Nucleus accumbens (tissue), 56 donors: ENCODE measurements at places on chromosomes 2 and 18.

- DNase-seq, result no peak
Observed at GRCh38 chr2:54881759-54882158, 158.3 kb downstream of the EML6 start.

- DNase-seq, result no peak
Observed at GRCh38 chr2:88808652-88809051, 117.2 kb downstream of the RPIA start.

DNA sequence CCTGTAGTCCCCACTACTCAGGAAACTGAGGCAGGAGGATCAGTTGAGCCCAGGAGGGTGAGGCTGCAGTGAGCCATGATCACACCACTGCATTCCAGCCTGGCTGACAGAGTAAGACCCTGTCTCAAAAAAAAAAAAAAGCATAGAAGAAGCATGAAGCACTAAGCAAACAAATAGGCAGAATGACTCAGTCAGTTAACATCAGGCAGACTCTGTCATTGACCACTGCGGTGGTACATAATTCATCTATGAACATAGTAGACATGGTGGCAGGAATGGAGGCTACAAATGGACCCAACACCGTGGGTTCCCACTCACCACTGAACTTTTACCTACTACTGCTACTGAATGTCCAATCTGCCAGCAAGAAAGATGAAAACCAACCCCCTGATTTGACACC, 7.6 kb upstream of the ASXL2 start:
- DNase-seq, result no peak

GRCh38 chr2:239684271-239684810, 283.5 kb upstream of the HDAC4 start:
- DNase-seq, result no peak

DNA sequence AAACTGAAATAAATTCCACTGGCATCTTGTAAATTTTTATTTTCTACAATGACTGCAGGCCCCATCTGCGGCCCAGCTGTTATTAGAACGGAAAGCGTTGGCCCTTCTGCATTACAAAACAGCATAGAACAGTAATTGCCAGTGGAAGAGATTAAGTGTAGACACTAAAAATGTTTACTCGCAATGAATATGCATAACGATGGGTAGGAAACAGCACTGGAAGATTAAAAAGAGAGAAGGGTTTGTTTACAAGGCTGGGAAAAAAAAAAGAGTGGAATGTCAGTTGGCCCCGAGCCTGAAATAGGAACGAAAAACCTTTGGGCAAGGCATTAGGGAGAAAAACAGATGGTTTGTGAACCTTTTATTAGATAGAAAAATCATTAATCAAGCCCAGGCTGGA, 275.9 kb upstream of the TCF4 start:
- DNase-seq, result no peak

DNA sequence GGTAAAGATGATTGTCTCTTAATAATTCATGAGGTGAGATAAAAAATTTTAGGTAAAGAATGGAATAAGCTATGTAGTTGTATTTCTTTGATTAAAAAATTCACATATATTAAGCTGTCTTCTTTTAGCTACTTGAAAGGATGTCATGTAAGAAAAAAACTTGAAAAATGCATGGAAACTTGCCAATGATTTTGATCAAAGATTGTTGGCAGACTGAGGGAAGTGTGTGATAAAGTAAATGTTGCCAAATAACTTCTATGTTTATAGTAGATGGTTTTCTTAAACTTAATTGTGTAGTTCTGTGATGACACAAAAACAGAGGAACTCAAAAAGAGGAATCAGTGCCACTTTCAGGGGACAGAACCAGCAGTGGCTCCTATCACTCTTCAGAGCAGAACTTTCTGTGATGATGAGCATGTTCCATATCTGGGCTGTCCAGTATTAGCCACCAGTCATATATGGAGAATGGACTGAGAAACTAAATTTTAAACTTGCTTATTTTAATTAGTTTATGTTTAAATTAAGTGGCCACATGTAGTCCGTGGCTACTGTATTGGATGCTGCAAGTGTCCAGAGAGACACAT, 51.9 kb upstream of the SLC38A11 start:
- no peak for DNase-seq

DNA sequence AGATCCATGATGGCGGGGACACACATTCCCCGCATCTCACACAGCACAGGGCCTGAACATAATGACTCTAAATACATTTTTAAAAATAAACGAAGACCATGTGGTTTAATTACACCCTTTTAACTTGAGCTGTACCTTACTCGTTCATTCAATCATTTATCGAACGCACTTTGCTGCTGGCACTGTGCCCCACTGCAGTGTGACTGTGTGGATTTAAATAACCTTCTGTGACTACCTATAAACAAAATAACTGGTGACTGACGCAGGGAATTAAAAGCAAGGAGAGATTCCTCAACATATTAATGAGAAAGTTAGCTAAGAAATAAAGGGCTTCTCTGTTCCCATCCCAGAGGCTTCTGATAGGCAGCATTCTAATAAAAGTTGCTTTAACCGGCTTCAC, 10.9 kb upstream of the FZD7 start:
- DNase-seq, result no peak

DNA sequence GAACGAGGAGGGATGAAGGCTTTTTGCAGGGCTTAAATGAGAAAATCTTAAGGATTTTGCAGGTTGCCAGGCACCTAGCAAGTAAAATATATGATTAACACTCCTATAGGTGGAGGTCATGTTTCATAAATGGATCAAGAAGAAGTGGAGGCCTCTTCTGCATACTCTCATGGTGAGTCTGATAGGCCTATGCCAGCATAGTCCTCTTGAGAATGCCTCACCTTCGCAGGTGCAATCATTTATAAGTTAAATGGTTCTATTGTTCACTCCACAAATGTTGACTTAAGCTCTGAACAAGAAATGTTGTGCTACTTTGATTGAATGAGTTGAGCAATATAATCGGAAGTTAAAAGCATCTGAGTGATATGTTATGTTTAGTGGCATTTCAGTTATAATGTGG, 12.1 kb downstream of the LRRTM1 start:
- DNase-seq, result no peak

DNA sequence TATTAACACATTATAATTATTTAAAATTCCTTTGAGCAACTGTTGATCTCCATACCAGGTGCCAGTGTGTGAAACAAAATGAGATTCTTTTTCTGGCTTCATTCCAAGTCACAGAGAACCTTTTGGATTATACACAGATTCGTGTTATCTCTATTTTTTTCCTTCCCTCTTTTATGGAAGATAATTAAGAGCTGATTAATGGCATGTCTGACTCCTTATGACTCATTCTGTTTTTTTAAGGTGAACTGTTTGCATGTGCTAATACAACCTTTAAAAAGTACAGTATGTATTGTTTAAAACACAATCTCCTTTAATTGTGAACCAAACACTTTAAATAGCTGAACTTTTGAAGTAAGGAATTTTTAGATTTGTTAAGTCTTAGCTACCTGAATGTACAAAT, 39.3 kb downstream of the PELI1 start:
- no peak for DNase-seq

- no peak for DNase-seq
Observed at GRCh38 chr18:10252494-10252893, 201.9 kb upstream of the APCDD1 start.

GRCh38 chr2:164213916-164214315, 407.4 kb downstream of the GRB14 start:
- no peak for DNase-seq

- no peak for DNase-seq
Observed at GRCh38 chr2:38203446-38203810, 127.5 kb upstream of the CYP1B1 start.

GRCh38 chr2:38599706-38600105, 3.0 kb downstream of the HNRNPLL start:
- no peak for DNase-seq

DNA sequence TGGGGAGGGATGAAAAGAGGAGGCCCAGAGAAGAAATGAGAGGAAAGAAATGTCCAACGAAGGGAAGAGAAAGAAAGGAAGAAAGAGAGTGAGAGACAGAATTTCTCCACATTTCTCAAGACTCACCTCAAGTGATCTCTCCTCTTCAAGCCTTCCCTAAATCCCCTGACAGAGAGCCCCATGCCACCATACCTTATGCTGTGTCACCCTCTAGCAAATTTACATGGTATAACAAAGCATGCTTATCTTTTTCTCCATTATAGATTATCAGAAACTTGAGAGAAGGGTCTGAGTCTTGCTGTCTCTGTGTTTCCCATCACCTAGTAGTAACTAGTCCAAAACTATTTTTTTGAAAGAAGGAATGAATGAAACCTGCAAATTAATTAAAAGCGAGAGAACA, 1208.4 kb downstream of the DPP10 start:
- DNase-seq, result no peak

GRCh38 chr2:33104726-33105125, 158.0 kb downstream of the LTBP1 start:
- no peak for DNase-seq

DNA sequence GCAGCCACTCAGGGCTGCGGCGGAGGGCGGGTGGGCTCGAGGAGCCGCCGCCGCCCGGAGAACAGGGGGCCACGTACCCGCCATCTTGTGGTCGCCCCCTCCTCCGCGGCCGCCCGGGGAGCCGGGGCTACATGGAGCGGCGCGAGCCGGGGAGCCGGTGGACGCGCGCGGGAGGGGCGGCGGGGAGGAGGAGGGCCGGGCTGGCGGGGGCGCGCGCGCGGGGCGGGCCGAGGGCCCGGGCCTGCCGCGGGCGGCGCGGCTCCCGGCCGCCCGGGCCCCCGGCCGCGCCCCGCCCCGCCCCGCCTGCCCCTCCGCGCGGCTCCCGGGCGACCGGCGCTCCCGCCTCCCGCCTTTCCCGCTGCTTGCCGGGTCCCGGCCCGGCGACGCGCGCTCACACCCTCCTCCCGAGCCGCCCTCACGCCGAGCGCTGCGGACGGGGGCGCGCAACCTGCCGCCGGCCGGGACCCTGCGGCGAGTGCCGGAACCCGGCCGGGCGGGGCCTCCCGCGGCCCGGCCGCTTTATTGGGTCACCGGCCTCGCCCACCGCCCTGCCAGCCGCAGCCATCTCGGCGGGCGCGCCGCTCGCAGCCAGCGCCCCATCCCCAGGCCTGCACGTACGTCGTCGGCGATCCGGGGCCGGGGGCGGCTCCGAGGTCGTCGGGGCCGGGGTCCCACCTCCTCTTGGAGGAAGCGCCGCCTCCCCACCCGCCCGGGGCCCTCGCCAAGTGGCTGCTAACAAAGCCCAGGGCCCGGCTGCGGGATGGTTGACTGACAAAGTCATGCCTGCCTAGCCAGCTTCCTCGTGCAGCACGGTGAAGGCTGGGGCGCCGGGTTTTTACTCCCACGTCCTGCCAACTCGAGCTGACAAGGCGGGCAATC, at the start of gene PPP4R1:
Gene PPP4R1 (minus strand): TSS at position 159 of the 879 bp plus-strand sequence. CDS start 75 bp downstream, at position 84.
- DNase-seq, result peak; percentile 52

DNA sequence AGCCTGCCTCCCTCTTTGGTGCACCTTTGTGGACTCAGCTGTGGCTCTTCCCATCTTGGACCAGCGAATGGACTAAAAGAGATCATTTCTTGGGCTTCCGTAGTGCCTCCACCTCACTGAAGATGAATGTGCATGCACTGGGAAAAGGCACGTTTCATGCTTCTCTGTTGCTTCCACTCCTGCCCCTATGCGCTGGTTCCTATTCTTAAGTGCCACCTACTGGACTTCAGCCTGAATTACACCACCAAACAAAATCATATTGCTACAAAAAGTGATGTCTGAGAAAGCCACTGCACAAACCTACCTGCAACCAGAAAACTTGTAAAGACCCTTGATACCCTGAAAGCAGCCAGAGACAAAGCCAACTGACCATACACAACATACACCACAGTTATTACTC, 695.6 kb downstream of the TSN start:
- DNase-seq, result no peak

- no peak for DNase-seq
Observed at GRCh38 chr18:48836806-48837615, 113.8 kb downstream of the SMAD7 start.

DNA sequence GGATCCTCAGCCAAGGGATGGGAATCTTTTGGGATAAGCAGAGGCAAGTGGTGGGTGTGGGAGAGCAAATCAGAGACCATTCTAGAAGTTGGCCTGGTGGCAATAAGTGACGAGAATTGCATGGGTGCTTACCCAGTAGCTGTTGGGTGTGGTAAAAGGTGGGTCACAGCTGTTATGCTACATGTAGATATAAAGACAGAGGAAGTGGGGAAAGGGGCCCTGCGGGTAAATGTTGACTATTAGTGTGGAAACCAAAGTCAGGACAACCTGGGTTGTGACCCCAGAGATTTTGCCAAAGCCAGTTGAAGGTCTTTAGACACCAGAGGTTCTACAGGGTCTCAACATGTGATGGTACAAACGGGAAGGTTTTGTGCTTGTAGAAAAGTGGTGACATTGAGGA, 443.6 kb upstream of the HNRNPA3 start:
- no peak for DNase-seq

- DNase-seq, result no peak
Observed at GRCh38 chr2:193566276-193566675, 1371.5 kb upstream of the TMEFF2 start.

GRCh38 chr2:170929686-170930050, 615 bp downstream of the GORASP2 start:
- DNase-seq, result peak; percentile 33

DNA sequence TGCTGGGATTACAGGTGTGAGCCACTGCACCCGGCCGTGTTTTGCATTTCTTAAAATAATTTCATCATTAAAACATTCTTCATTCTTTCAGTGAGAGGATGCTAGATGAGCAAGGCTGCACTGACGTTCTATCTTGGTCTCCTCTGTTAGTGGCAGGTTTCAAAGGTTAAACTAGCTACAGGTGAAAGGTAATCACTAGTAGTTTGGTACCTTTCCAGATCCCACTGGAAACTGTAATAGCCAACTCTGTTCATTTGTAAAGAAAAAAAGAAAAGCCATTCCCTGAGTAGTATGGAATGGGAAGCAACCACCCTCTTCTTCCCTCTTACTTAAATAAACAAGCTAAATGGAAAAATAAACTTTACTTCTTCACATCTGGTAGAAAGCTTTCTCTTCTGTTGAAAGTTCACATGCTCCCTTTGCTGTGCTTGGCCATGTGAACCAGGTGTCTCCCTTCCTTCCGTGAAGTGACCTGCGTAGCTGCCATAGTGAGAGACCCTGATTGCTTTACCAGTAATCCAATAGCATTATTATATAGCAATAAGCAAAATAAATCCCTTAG, 94.0 kb downstream of the GREB1L start:
- DNase-seq, result no peak
